WTC11 (cell line): ENCODE measurements at places on chromosomes 2 and 18.

GRCh38 chr2:67952066-67952465 is 110.7 kb downstream of the C1D start:
- no peak for DNase-seq

DNA sequence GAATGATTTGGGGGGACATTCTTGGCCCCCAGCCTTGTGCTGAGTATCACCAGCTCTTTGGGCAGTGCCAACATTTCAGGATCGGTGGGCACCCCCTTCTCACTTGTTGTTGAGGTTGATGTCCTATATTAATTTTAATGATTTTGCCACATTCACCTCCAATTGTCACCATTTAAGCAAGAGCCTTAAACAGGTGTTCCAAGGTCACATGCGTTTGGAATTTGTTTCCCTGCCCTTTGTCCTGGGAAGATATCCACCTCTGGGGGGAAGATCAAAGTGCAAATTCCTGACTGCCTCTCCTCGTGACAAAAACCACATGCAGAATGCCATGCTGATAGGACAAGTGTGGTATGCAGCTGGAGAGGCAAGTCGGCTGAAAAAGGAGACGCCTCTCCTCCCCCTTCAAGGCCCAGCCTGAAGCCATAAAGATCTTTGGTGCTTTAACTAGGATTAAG is 72.5 kb upstream of the ID2 start:
- DNase-seq, result no peak

GRCh38 chr2:191895195-191895594 is 48.3 kb upstream of the CAVIN2 start:
- no peak for DNase-seq

GRCh38 chr2:65649811-65650589 is 217.6 kb upstream of the SPRED2 start:
- DNase-seq, result no peak

DNA sequence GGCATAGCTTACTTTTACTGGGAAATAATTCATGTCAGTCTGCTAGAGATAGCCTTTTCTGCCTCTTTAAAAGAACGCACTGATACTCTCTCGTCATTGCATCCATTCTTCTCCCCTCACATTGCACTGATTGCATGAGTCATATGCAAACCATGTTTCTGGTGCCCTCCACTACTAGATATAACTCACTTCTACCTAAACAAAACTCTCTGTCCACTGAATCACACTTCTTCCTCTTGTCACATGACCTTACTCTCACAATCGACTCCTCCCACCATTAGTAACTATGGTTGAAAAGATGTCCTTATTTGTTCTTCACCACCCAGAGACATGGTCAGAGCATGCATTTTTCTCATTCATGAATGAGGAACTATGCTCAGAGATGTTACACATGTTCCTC is 158.0 kb downstream of the CSRNP3 start:
- DNase-seq, result no peak

GRCh38 chr2:40964509-40965250 is 512.8 kb upstream of the SLC8A1 start:
- DNase-seq, result no peak

- DNase-seq, result no peak
Observed at GRCh38 chr18:3717376-3718025, 267.5 kb downstream of the TGIF1 start.

- no peak for DNase-seq
Observed at GRCh38 chr18:62979900-62980299, 264.6 kb downstream of the PHLPP1 start.

DNA sequence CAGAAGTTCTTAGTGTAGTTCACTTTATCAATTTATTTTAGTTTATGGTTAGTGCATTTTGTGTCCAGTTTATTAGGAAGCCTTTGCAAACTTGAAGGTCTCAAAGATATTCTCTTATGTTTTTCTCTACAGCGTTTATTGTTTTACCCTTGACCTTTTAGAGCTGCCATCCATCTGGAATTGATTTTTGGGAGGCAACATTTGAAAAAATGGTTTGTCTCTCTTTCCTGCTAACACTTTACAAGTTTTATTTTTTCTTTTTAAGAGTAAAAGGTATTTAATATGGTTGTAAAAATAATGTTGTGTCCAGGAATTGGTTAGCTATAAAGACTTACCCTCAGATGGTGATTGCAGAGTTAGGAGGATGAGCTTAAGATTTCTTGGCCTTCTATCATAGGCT is 14.0 kb downstream of the GORASP2 start:
- no peak for DNase-seq

DNA sequence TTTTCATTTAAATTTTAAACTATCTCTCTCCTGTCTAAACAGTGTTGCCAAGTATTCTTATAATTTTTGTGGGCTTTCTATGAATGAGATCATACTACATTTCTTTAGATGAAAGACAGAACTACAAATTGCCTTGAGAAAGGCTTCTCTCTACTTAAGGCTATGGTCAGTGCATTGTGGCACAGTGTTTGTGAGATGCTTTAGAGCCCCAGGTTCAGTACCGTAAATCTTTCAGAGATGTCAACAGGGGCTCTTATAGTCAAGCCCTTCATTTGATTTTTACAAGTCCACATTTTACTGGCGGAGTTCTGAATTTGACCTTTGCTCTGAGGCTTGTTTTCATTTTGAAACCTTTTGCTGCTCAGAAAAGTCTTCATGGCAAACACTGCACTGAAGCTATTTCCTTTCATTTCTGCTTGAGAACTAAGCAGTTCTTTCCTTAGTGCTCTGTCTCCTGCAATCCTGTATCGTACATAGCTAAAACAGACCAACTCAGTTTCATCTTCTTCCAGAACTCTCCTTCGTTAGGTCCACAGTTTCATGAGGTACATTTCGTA is 175.2 kb downstream of the NYAP2 start:
- DNase-seq, result no peak

DNA sequence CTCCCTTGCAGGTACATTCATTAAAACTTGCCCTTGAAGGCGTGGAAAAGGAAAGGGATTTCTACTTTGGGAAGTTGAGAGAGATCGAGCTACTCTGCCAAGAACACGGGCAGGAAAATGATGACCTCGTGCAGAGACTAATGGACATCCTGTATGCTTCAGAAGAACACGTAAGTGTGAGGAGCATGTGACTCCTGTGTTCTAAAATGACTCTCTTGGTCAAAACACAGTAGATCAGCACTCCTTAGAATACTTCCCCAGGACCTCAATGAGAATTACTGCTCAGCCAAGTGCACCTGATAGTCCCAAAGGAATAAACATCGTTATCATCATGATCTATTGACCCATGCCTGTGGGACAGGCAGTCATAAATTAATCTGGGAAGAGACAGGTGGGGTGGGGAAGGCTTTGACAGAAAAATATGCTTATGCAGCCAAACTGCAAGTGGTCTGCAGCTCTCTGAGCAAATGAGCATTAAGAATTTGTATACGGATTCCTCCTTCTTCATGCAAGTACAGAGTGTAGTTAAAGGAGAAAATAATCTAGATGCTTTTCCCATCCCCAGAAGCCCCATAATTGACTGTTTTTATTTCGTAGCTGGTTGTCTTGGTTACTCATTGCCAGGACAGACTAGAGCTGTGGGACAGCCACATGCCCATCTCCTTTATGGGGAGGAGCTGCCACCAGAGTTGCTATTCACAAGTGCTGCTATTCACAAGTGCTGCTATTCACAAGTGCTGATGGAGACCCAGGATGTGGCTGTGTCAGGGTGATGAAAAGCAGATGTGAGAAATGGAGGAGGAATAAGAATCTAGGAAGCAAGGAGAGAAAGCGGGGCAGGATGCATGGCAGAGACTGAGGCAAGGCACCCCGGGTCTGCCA is 91.0 kb downstream of the MAPRE2 start:
- DNase-seq, result no peak

- no peak for DNase-seq
Observed at GRCh38 chr2:10300997-10301940, 1.4 kb upstream of the HPCAL1 start.

DNA sequence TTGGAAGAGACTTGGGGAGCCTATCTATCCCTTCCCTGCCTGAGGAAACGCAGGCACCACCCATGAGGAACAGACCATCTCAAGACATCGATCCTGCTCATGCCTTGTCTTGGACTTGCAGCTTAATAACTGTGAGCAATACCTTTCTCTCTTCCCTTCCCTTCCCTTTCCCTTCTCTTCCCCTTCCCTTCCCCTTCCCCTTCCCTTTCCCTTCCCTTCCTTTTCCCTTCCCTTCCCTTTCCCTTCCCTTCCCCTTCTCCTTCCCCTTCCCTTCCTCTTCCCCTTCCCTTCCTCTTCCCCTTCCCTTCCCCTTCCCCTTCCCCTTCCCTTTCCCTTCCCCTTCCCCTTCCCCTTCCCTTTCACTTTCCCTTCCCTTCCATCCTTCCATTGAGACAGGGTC is 650.7 kb upstream of the SOX11 start:
- DNase-seq, result no peak

GRCh38 chr2:174597345-174598047 is at the start of gene WIPF1:
TSS of gene WIPF1 (minus strand) at chr2:174597804. CDS start at chr2:174585573, 12,231 bp downstream.
- no peak for DNase-seq

- DNase-seq, result peak; percentile 62
Observed at GRCh38 chr2:236086971-236087465, 81.2 kb downstream of the GBX2 start.

DNA sequence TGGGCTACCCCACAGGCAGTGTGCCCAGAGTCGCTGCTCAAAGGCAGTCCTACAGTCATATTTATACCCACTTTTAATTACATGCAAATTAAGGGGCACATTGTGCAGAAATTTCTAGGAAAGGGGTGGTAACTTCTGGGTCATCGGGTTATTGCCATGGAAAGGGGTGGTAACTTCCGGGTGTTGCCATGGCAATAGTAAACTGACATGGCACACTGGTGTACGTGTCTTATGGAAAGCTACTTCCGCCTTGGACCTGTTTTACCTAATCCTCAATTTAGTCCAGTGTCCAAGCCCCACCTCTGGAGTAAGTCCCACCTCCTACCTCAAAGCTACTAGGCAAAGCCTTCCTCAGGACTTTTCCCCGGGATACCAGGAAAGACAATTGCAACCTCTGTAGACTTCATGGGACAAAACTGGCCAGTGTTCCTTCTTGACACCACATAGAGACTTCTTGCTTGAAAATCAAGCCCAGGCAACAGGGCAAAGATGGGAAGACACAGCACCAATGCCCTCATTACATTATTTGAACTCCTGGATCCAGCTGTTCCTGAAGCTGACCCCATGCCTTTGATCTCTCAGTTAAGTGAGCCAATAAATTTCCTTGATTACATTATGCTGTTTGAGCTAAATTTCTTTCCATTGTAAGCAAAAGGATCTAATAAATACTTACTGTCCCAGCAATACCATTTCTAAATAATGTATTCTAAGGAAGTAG is 63.3 kb upstream of the AGAP1 start:
- DNase-seq, result no peak

GRCh38 chr2:223459328-223459939 is 142.7 kb downstream of the SCG2 start:
- no peak for DNase-seq

DNA sequence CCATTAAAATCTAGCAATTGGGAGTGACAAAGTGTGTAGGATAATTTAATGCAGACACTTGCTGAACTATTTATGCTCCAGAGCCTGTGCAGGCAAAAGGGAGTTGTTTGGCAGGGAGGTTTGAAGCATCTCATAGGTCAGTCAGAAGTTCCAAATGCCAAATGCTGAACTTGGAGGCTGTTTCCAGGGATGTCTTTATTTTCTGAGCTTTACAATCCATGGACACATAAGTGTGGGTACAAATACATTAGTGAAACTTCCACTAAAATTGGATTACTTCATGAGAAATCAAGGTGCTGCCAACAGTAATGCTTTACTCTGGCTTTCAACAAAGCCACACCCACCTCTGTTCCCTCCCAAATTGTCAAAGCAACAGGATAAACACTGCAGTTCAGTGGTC is 422.1 kb upstream of the SETBP1 start:
- no peak for DNase-seq

DNA sequence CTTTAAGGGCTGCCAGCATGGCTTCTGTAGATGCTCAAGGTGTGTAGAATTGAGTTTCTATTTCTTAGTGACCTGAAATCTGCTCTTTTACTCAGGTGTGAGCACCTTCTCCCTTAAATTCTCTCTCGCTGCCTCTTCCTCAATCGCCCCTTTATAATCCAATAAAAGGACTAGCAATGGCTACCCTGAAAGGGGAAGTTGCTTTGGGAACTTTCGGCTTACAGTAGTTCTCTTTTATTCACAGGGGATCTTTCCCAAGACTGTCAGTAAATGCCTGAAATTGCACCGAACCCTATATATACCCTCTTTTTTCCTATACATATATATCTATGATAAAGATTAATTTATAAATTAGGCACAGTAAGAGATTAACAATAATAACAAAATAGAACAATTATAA is 121.8 kb downstream of the ACTR3 start:
- no peak for DNase-seq

DNA sequence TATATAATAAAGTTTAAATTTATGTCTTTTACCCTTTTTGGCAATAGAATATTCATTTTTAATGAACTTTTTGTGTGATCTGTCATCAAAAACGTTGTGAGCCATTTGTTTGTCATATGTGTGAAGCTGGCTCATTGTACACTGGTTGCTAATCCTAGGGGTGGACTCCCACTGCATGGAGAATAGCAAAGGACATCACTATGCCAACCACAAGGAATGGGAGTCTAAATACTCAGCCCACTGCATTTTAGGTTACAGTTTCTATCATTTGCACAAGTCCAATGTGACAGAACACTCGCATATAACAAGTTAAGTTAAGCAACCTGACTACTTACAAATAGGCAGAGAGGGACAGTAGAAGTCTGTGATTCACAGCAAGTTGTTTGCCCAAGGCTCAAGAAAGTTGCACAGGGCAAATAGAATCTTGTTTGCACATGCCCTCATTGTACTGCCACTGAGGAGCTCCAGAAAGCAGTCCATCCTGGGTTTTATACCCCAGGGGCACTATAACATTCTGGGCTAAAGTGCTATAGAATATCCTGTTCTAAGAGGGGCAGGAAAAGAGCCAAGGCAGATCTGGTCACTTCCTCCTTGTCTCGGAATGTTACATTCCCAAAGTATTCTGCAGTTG is 545.9 kb upstream of the GCFC2 start:
- no peak for DNase-seq

GRCh38 chr2:23661276-23662050 is 265.5 kb downstream of the ATAD2B start:
- DNase-seq, result no peak

DNA sequence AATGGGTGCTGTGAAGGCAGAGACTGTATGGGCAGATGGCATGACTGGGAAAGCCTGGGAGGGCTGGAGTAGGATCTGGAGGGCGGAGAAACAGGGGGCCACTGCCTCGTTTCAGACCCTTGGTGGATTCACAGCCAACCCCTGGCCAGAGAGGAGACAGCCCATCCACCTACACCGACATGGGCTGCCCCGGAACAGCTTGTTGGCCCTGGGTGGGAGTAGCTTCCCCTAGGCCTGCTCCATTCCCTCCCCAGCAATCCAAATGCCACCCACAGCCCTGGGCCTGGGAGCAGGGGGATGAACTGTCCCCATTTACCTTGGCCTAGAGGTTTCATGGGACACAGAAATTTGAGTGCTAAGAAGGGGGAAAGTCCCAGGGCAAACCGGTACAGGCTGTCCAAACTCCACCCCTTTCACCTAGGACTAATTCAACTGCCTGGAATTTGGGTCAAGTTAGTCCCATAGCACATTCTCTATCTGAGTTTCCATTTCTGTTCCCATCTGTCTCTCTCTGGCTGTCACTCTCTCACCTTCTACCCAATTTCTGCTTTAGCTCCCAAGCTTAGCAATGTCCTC is 37.0 kb downstream of the LBH start:
- DNase-seq, result no peak

GRCh38 chr2:180046776-180047175 is 39.7 kb upstream of the CWC22 start:
- no peak for DNase-seq

- no peak for DNase-seq
Observed at GRCh38 chr2:192443831-192444230, 249.1 kb upstream of the TMEFF2 start.
